ENCODE measurements at places on chromosomes 4 and X.

GRCh38 chr4:33649015-33649414 is 2595.3 kb downstream of the ARAP2 start:
- DNase-seq, result peak; percentile 4

DNA sequence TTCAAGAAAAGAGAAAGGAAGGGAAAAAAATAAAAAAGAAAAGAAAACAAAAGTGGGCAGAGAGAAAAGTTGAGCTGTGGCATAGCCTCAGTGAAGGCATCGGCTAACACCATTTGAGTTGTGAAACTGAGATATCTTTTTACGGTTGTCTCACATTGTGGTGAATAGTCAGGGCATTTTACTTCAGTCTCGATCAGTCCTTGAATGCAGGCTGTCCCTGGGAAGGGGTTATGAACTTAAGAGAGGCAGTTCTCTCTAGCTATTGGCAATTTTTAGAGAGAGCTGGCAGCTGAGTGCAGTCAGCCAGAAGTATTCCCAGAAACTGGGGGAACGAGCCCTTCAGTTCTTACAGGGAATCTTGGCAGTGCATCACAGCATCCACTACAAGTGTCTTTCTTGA is 93.5 kb upstream of the SLC6A14 start:
- DNase-seq, result no peak

DNA sequence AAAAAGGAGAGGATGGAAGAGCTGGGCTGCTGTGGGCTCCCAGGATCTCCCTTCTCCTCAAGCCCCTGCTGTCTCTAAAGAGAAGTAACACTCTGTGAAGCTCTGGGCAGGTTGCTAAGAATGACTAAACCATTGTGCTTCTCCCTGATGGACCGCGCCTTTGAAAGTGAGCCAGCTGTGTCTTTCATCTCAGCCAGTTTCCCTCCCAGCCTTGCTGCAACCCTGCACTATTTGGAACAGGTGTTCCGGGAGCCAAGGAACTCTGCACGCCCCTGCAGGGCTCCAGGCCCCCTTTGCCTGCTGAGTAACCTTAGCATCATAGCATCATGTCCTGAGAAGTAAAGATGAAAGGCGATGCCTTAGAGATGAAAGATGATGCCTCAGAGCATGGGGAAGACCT is 39.7 kb downstream of the SMIM20 start:
- no peak for DNase-seq

DNA sequence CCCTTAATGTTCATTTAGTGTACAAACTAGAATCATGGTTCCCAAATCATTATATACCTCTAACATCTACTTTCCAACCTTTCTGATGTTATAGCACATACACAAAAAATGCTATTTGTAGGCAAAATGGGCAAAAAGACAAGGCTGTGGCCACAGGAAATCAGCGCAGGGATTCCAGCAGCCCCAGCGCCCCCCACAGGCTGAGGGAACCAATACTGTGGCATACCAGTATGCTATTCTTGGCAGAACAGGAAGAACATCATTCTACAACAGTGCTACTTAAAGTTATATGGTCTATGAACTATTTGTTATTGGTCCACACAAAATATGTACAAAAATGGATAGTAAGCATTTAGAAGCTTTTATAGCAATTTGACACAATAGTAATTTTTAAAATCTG is 25.3 kb downstream of the STEEP1 start:
- no peak for DNase-seq

DNA sequence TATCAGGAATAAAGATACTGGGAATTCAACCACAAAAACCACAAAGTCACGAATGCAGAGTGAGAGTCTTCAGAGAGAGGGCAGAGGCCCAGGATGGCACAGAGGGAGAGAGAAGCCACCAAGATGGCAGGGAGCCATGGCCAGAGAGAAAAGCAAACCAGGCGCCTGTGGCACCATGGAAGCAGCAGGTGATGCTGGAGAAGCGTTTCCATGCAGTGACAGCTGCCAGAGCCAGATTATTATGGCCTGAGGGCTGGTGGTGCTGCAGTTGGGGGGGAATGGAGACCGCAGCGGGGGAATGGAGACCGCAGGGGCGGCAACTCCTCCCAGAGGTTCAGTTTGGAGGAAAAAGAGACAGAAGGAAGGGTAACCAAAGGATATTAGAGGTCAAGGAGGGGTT is 5.8 kb downstream of the TAFAZZIN start:
- DNase-seq, result no peak

GRCh38 chrX:140501940-140502468 is 2.9 kb downstream of the SOX3 start:
- no peak for DNase-seq

DNA sequence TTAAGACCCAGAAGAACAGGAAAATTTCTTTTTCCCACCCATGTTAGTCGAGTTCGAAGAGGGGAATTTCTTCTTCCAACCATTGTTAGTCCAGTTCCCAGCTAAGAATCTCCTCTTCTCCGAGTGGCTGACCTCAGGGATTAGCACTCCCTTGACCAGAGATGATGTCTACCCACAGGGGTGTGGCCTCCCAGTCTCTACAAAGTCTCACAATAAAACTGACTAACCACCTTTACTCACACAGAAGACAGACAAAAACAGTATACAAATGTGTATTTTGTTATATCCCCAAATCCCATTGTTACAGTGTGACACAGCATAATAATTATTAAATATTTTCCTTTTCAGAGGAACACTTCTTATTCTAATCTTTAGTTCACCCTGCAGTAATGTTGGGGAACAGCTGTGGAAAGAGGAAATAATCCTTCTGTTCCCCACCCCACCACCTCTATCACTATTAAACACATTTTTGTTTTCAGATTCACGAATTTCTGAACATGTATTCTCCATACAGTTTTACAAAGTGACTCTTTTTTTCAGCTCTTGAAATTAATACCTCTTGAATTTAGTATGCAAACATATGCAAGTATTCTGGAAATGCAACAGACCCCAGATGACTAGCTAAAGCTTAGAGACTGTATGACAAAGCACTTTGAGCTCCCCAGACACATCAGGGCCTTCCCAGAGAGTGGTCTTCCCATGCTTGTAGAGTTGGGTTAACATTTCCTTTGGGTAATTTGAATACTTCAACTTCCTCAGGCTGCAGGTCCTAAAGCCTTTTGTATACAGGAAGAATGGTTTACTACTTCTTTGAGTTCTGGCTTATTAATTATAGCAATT is 62.5 kb upstream of the NFKB1 start:
- DNase-seq, result no peak

GRCh38 chrX:147550217-147550616 is 361.5 kb upstream of the FMR1 start:
- DNase-seq, result no peak

GRCh38 chr4:111961809-111962208 is 183.4 kb upstream of the FAM241A start:
- no peak for DNase-seq

GRCh38 chr4:22556495-22556894 is 40.6 kb upstream of the ADGRA3 start:
- no peak for DNase-seq

- DNase-seq, result peak; percentile 62
Observed at GRCh38 chr4:2220016-2220630, 21.8 kb downstream of the HAUS3 start.

- DNase-seq, result no peak
Observed at GRCh38 chr4:24743206-24743605, 52.2 kb upstream of the SOD3 start.

DNA sequence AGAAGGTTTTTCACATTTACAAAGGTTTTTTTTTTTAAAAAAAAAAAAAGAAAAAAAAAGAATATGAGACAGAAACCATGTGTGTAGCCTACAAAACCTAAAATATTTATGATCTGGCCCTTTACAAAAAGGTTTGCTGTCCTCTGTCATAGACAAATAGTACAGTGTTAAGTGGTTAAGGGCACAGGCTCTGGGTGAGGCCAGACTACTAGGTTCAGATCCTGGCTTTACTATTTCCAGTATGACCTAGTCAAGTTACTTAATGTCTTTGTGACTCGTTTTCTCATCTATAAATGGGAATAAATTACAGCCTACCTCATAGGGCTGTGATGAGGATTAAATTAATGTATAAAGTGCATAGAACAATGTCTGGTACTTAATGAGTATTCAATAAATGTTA is 56.5 kb downstream of the GAB1 start:
- no peak for DNase-seq

DNA sequence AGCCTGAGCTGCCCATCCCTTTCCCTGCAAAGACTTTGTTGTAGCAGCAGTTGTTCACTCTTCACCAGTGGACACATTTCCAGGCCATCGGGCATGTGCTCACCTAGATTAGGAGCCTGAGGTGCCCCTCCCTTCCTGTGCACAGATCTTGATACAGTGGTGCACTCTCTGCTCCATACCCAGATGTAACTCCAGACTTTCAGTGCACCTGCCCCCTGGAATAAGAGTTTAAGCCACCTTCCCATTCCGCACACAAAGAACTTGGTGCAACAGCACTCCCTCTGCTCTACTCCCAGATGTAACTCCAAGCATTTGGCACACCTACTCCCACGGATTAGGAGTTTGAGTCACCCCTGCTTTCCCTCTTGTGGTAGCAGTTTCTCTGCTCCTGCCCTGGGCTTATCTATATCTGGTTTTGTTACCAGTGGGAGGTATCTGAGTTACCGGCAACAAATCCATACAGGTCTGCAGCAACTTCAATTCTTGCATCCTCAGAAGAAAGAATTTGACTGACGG is 36.0 kb upstream of the PLK4 start:
- DNase-seq, result no peak

DNA sequence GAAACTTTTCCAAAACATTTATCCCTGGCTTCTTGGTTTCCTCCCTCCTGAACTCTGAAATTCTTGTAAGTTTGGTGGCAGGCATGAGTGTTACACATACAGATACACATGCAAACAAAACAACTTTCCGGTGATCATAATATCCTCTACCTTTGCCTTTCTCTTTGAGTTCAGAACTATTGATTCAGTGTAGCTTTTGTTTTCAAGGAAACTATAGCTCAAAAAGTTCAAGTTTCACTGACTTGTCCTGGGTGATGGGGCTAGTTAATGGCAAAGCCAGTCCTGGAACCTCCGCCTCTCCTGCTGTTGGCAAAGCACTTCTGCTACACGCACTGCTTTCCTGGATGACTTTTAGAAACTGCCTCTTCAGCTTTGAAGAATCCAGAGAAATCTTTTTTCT is 177.3 kb upstream of the FAT1 start:
- no peak for DNase-seq

- DNase-seq, result no peak
Observed at GRCh38 chr4:138267835-138268234, 25.7 kb upstream of the SLC7A11 start.

DNA sequence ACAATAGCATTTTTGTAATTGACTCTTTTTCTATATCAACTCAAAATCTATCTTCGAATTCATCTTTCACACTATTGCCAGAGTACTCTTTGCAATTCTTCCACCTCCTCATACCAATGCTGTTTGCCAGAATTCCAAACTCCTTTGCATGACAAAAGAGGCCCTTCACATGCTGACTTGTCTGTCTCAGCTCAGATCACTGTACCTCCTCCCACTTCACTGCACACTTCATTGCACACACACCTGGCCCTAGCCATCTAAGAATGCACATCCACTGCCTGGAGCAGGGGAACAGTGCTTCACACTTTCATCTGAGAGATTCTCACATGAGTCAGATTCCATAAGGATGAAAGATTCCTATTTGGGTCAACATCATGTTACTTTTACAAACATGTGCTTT is 56.5 kb downstream of the PRDM5 start:
- DNase-seq, result no peak

DNA sequence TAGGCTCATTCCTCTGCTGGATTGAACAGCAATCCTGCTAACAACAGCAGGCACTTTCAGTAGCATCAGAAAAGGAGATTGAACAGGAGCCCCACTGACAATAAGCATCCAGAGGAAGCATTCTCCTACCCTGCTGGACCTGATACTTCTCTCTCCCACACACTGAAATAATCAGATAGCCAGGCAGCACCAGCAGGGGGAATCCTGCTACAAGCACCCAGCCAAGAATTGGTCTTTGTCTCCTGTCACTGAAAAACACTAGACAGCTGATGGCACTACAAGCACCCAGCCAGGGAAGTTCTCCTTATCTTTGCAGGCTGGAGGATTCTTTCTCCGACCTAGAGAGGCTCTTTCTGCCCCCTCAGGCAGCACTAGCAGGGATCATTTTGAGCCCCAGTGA is 444.3 kb upstream of the GRIA3 start:
- no peak for DNase-seq

DNA sequence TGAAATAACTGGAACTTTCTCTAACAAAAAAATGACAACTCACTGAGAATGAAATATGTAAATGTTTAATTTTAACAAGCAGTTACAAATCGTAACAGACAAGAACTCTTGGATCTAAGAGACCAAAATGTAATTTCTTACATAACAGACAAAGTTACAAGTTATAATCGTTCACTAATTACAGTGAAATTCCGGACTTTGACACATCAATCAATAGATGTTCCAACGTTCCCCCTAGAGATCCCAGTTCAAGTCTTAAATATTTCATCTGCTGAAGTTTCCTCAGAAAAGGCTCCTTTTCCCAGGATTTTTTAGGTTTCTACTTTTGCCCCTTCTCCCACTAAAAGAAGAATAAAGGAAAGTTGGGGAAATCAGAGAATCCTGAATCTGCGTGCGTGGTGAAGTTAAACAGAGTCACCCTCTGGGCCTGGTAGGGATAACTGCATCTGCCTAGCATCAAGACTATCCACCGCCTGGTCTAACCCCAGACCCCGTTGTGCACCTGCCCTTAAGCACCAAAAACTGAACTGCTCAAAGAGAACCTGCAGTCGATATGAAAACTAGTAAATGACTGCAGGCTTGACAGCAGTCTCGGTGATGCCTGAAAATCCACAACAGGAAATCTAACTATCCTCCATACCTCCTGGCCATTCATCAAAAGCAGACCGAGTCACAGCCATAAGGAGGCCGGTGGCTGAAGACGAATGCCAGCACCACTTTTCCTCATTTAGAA is 2.3 kb downstream of the IRF2 start:
- DNase-seq, result peak; percentile 66

GRCh38 chrX:44244008-44244407 is 99.5 kb downstream of the EFHC2 start:
- DNase-seq, result peak; percentile 51

GRCh38 chrX:69021141-69021960 is 143.9 kb downstream of the PJA1 start:
- no peak for DNase-seq

DNA sequence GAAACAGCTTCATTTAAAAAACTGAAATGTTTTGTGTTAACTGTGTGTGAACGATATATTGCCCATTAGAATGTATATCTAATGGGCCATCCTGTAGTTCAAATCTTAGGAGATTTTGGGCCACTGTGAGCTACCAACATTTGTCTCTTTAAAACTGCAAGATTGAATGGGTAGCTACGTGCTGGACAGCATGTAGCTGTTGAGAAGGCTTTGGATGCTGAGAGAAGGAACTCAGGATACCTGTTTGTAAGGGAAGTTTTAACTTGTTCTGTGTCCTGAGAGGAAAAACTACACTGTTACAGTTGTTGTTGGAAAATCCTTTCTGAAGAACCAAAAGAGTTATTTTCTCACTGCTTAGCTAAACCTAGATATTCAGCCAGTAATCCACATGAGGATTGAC is 45.9 kb downstream of the PDLIM5 start:
- no peak for DNase-seq

DNA sequence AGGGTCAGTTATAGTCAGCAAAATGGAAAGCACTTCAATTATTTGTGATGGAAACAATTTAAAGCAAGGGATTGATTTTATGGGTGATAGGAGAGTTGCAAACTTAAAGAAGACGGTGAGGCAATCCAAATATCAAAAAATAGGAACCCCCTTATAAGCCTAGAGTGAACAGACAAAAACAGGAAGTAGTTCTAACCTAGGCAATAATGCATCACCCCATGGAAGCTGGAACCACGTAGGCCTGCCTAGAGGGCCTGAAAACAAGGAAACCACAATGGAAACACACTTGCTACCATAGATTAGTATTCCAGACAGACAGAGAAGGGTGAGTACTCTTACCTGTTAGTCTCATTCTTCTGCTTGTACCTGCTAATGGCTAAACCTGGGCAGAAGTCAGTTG is 13.5 kb upstream of the GK2 start:
- DNase-seq, result no peak
